Lower lobe of right lung (tissue), 2 donors: ENCODE measurements at places on chromosomes 16 and 17. TPM values are rescaled to one million over a fixed set of nuclear protein-coding genes. Genes with fewer than 3 reads are reported as not detected.

DNA sequence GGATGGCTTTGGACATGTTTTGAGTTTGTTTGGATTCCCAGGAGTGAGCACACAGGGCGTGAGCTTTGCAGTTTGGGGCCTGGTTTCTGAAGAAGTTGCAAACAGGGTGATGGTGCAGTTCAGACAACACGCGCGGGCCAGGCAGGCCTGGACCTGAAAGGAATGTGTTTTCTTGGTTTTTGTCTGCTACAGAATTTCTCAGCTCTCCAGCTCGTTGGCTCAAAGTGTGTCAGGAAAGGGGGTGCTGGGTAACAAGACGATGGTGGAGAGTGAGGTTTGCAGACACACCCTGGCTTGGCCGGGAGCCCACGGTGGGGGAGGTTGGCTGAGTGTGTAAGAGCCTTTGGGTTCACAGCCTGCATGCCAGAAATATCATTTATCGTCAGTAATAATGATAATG, 82.3 kb downstream of the CMIP start:
- DNase-seq: peak; percentile 59

GRCh38 chr16:51682905-51683304, 531.8 kb upstream of the SALL1 start:
- no peak for DNase-seq

- DNase-seq: peak; percentile 64
Measured at GRCh38 chr16:57045694-57046381, 46.5 kb upstream of the CPNE2 start.

DNA sequence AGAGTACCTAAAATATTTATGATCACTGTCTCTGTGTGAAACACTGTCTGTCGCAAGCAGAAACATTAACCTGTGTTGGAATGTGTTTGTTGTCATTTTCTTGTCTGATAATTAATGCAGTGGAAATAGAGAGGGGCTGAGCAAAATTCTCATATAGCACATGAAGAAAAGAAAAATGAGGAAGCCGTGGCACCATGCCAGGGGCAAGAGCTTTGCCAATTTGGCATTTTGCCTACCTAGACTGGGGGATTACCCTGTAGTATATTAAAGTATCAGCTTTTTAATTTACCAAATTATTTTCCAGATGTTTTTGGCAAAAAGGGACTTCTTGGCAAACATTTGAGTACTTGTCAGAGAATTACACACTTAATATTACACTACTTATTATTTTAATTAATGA, 1326.6 kb upstream of the GOT2 start:
- no peak for DNase-seq

- DNase-seq: no peak
Measured at GRCh38 chr17:38900978-38901656, 24.3 kb upstream of the LASP1NB start.

GRCh38 chr16:11201498-11202259, 54.3 kb downstream of the SOCS1 start:
- DNase-seq: no peak

DNA sequence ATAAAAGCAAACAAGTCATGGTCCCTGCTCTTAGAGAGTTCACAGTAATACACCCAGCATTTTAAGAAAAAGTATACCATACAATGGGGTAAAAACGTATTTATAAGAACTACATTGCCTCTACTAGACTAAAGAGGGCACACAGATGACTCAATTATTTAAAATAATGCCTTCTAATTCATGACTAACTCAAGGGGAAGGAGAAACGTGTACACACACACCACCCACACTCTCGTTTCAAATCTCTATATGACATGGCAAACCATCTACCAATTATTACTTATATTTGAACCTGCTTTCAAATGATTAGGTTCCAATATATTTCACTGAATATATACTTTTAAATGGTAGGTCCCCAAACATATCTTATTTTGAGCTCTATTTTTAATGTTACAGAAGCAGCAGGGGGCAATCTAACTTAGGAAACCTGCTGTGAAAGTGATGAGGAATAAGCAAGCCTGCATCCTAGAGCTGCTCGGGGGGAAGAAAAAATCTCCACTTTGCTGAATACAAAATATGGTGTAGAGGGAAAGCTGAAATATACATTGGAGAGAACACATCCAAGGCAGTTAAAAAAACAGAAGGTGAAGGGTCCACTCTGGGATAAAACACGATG, 232.4 kb upstream of the PSMD7 start:
- DNase-seq: no peak

- no peak for DNase-seq
Measured at GRCh38 chr17:40978575-40979151, 5.5 kb downstream of the KRT40 start.

GRCh38 chr17:49779156-49779738, 9.2 kb upstream of the KAT7 start:
- DNase-seq: no peak

GRCh38 chr17:9958586-9959281, 53.7 kb upstream of the RCVRN start:
- DNase-seq: no peak

Gene SCIMP
- total RNA-seq: 35.5 TPM

Gene AGRP
- 8.5 TPM for total RNA-seq

Gene FOXK2
- total RNA-seq: 60.1 TPM

Gene SLC38A8
- total RNA-seq: not detected

Gene MTHFSD
- total RNA-seq: 21.2 TPM

Gene NOG
- 2.2 TPM for total RNA-seq

Gene LGALS9
- 349 TPM for total RNA-seq

Gene TMED6
- total RNA-seq: 0.77 TPM
